Left renal pelvis (tissue), 4 donors: ENCODE measurements at places on chromosomes 12 and 14. TPM values are rescaled to one million over a fixed set of nuclear protein-coding genes. Genes with fewer than 3 reads are reported as not detected.

DNA sequence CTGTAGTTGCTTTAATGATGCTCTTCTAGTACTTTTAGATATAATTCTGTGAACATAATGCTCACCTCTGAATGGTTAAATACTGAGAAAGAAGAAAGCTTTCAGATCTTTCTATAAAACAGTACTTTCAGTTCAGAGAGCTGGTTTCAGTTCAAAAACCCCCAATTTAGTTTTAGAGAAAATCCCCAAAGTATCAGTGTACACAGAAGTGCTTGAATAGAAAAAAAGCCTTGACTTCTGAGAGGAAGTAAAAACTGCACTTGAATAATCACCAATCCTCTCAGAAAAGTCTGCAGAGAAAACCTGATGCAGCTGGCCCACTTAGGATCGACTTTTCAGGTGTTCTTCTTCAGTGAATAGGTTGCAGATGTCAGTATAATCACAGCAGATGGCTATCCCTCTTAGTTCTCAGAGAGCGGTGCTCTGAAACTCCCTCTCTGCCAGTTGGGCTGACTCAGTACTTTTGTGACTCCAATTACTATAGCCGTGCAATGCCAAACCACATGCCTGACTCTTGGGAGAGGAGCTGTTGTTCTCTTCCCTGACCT, 616.3 kb downstream of the LRFN5 start:
- DNase-seq = no peak

GRCh38 chr12:74286254-74286653, 251.4 kb upstream of the ATXN7L3B start:
- DNase-seq = no peak

The COQ10A gene
- 11.0 TPM for polyA plus RNA-seq

DNA sequence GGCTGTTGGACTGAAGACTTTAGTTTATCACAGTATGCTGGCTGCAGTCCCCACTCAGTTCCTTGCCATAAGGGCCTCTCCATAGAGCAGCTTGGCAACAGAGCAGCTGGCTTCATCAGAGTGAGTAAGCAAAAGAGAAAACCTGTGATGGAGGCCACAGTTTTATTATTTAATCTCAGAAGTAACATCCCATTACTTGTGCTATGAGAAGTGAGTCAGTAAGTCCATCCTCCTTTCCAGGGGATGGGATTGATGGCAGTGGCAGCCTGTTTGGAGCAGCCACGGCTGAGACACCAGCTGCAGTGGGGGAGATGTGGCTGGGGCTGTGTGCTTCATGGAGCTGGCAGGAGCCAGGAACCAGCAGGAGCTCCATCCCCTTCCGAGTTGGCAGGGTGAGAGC, 138.5 kb upstream of the SRRM4 start:
- no peak for DNase-seq

The FBXO34 gene
- polyA plus RNA-seq = 38.0 TPM

The AKAP3 gene
- polyA plus RNA-seq = 5.1 TPM

GRCh38 chr14:72523424-72524294, 370.2 kb downstream of the DPF3 start:
- no peak for DNase-seq
